Caudate nucleus (tissue), 63 donors: ENCODE measurements at places on chromosomes 12 and 14.

- no peak for DNase-seq
Observed at GRCh38 chr12:41034686-41035085, 153.4 kb upstream of the PDZRN4 start.

GRCh38 chr14:102633906-102634595 is 41.6 kb downstream of the RCOR1 start:
- DNase-seq = no peak

DNA sequence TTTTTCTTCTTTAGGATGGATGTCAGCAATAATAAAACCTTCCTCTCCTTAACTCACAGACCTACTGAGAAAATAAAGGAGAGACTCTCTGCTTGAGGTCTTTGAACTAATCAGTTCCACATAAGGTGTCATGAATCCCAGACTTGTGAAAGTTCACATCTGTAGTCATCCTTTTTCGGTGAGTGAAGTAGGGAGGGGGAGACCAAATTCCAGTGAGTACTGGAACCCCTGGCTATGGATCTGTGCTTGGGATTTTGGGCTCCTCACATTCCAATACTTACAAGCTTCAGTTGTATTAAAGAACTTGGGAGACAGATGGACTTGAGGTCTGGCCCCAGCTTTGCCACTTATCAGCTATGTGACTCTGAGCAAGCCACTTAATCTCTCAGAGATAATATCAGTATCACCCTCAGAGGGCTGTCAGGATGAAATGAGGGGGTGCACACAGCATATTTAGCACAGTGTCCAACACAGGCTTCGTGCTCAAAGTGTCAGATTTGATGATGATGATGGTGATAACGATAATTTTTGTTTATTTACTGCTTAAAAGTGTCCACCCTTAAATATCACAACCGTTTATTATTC is 34.8 kb upstream of the APPL2 start:
- DNase-seq = no peak

GRCh38 chr12:79635676-79636075 is 55.1 kb downstream of the PAWR start:
- no peak for DNase-seq

DNA sequence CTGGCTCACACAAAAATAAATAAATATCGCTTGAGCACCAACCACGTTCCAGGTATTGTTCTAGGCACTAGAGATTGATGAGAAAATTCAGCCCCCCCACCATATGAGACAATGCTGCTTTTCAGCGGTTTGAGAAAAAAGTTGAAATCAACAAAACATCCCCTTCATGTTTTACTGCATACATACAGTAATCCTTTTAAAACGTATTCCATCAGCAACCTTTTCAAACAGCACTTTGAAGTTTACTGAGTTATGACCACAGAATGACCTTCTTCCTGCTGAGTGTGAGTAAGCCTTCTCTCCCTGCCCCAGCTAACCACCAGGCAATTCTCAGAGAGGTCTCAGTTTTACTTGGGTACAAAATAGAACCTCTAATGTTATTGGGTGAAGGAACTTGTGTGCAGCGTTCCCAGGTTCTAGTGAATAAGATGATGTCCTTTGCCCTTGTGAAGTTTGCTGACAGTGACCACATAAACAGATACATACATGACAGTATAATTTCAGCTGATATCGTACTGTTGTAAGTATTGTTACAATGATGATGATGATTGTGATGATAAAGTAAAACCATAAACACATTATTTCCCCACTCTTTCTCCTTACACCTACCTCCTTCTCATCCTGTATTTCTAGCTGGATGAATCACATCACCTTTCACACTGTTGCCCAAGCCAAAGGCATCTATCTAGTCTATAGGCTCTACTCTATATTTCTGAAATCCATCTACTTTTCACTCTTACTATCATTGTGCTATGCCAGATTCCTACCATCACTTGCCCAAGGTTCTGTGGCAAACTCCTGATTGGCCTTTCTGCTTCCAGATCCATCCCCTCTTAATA is 124.4 kb upstream of the KRR1 start:
- no peak for DNase-seq

GRCh38 chr12:6295094-6295811 is 15.2 kb upstream of the PLEKHG6 start:
- DNase-seq = no peak

DNA sequence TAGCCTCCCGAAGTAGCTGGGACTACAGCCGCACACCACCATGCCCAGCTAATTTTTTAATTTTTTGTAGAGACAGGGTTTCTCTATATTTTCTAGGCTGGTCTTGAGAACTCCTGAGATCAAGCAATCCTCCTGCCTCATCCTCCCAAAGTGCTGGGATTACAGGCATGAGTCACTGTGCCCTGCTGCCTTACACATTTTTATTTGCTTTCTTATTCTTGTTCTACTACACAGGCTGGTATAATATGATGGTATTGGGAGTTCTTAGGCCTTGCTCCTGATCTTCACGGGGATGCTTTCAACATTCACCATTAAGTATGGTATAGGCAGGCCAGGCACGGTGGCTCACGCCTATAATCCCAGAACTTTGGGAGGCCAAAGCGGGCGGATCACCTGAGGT is 21.2 kb downstream of the DGLUCY start:
- DNase-seq = no peak

GRCh38 chr12:15368812-15369211 is 46.5 kb downstream of the PTPRO start:
- DNase-seq = no peak

DNA sequence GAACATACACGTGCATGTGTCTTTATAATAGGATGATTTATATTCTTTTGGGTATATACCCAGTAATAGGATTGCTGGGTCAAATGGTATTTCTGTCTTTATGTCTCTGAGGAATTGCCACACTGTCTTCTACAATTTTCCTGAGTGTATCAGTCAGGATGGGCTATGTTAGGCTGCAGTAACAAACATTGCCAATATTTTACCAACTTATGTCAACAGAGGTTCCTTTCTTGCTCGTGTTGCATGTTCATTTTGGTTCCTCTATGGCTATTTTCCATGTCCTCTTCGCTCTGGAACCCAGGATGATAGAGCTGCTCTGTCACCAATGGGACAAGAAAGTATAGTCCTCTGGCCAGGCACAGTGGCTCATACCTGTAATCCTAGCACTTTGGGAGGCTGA is 86.7 kb downstream of the ZNF664 start:
- DNase-seq = no peak

GRCh38 chr12:62078020-62078419 is 182.2 kb upstream of the USP15 start:
- no peak for DNase-seq
